Stimulated activated CD4-positive, alpha-beta T cell treated with anti-CD3 and anti-CD28 coated beads, Interleukin-15, amount 100 ng/mL, for 24 hours (primary cell): ENCODE measurements at places on chromosomes 2 and 18.

- DNase-seq, result no peak
Measured at GRCh38 chr2:192971981-192972380, 777.2 kb upstream of the TMEFF2 start.

DNA sequence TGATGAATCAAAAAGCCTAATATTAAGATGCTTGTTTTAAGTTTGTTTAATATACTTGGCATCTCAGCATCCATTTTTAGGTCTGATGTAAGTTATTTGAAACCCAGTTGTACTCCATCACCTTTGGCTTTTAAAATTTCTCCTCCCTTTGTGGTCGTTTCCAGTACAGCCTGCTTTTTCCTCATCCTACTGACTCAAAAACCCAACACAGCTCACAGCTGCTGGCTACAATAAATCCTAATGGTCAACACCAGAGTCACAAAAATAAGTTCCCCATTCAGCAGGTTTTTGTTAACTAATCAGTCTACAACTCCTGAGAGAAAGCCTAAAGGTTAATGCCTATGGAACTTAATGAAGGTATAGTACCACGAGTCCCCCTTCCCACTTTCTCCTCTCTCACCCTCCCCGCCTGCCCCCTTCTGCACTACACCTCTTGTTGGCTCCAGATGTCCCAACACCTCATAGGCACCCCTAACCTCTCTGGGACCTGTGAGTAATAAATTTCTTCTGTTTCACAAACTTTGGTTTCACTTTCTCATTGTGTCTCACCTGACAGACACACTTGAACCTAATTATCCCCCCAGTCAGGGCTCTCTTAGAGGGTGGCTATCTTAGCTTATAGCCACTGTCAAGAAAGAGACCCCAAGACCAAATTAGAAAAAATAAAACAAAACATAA is 148.6 kb downstream of the GALNT1 start:
- no peak for DNase-seq

GRCh38 chr2:79715338-79715737 is 202.5 kb downstream of the CTNNA2 start:
- DNase-seq, result no peak

DNA sequence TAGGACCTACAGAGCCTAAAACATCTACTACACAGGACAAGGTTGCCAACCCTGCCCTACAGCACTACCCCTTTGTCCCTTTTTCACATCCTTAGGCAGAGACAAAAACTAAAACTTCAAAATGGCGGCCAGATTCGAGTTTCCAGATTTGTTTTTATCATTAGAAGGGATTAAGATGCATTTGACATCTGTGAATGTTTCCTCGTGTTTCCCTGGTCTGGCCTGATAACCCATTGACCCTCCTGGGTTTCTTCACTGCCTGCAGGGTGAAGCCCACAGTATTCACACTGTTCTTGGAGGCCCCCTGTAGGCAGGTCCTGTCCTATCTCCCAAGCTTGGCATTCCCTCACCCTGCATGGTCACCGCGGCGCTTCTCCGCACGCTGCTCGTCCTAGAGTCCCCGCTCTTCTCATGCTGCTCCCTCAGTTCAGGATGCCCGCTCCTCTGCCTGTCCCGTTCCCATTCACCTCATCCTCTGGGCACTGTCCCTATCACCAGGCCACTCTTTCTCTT is 67.6 kb downstream of the TPGS2 start:
- DNase-seq, result no peak

- DNase-seq, result no peak
Measured at GRCh38 chr2:188117706-188118105, 174.0 kb upstream of the GULP1 start.

DNA sequence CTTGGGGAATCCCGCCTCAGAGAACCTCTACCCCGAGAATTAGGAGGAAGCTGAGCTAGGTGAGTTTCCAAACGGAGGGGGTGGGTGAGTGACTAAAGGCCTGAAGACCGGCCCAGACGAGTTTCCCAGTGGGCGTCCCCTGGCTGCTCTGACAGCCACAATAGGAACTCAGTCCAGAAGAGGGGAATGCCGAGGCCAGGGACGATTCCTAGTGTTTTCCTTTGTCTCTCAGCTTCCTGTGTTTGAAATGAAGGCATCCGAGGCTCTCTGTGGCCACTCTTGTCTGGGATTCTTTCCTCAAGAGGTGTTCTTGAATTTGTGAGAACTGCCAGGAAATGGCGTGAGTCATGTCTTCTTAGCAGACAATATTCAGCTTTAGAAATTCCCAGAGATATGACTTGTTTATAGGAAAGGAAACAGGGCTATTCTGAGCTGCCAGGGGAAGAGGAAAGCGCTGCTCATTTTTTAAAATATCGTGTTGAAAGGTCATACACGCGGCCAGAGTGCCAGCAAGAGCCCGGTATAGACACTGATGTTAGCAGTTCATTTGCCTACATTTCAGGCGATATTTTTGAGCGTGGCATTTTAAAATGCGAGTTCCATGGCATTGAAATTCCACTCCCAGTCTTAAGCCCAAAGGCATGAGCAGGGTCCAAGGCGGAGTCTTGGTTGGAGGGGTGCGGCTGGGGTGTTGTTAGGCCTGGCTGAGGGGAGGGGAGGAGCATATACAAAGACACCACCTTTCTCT is 169.1 kb upstream of the KLF7 start:
- peak; percentile 69 for DNase-seq

DNA sequence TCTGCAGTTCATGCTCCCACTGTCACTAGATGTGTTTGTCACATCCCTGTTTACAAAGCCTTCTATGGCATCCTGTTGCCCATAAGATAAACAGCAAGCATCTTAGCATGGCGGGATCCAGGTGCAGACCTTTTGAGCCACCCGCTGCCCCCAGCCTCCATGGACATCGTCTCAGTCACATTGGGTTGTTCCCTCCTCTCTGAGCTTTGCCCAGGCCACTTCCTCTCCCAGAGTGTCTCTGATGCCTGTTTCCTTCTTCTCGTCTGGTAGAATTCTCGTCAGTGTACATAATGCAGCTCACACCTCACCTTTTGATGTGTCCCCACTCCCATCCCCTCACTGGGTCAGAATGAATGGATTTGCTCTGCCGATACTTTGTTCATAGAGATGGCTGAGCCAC is 239.0 kb upstream of the APCDD1 start:
- no peak for DNase-seq

GRCh38 chr2:216799873-216800431 is 59.9 kb downstream of the TNP1 start:
- DNase-seq, result no peak

GRCh38 chr2:10303694-10304378 is 1.1 kb downstream of the HPCAL1 start:
- peak; percentile 62 for DNase-seq

DNA sequence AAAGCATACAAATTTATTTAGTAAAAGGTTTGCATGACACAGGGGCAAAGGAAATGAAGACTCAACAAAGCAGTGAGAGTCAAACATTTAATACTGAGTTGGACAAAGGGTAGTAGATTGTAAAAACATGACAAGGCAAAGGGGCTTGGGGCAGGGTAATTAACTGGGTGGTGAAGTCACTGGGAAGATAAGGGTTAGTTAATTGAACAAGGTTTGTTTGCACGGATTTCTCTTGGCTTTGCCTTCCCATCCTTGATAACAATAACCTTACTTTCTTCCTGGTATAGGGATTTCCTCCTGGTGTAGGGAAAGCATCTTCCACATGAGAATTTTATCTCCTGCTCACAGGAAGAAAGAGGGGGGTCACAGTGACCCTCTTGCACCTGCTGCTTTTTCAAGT is 26.8 kb upstream of the RTTN start:
- no peak for DNase-seq
